Bone marrow (tissue), 2 donors: ENCODE measurements at places on chromosomes 2 and 18.
A peak's percentile ranks its signal among the peaks of the same experiment; 100 is the strongest.

DNA sequence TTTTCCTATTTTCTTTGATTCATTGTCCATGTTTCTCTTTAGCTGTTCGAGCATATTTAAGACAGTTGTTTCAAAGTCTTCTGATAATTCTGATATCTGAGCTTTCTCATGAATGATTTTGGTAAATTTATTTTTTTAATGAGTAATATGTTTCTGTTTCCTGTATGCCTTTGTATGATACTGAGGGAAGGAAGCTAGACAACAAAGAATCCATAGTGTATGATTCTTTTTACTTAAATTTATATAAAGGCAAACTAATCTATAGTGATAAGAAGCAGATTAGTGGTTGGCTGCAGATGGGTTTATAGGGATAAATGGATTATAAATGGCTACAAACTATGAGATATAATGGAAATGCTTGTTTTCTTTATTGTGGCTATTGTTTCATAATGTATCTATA is 352.7 kb upstream of the CDH2 start:
- DNase-seq = no peak

- no peak for DNase-seq
Observed at GRCh38 chr2:43107679-43108078, 118.7 kb downstream of the ZFP36L2 start.

- no peak for DNase-seq
Observed at GRCh38 chr2:117065912-117066311, 748.6 kb upstream of the DDX18 start.

GRCh38 chr2:134027980-134028379 is 225.9 kb upstream of the MGAT5 start:
- DNase-seq = no peak

- DNase-seq = no peak
Observed at GRCh38 chr2:1787755-1788477, 43.6 kb upstream of the PXDN start.

GRCh38 chr18:45802814-45803492 is 22.5 kb upstream of the SIGLEC15 start:
- peak; percentile 58 for DNase-seq

DNA sequence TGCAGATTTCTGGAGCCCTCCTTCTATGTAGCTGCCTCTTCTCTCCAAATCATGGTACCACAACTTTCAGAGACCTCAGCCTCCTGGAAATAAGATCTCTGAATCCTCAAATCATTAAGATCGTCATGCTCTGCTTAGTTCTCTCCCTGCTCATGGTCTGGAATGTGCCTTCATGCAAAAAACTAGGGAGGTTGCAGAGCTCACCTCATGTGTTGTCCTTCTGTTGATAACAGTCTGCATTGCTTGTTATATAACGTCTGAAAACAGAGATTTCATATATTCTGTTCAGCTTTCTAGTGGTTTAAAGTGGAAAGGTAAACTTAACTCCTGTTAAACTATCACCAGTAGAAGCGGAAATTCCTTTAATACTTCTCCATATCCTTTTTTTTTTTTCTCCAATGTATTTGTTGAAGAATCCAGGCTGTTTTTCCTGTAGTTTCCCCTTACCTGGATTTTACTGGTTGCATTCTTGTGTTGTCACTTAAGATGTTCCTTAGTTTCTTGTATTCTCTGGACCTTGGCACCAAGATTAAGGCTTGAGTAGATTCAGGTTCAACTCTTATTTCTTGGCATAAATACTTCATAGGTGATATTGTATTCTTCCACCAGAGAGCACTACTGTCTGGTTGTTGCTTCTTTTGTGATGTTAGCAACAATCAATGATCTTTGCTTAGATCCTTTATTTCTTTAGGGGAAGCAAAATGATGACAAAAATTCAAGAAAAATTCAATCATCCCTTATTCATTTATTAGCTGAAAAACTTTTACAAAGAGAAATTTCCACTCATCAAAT is 211.3 kb downstream of the LOXHD1 start:
- DNase-seq = no peak

DNA sequence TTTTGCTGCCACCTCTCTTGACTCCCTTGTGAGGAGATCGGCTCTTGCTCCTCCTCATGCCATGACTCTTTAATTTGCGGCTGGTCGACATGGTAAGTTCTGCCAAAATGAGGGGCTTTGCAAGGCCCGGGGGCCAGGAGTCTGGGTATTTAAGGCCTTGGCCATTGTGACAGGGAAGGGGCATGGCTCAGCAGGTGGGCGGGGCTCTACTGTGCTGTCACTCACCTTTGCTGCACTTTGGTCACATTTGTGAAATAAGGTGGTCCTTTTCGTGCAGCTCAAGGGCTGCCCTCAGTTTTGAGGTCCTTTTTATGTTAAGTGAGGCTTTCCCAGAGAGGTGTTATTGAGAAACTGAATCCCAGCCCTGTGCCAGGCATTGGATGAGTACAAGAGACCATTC is at the start of gene TNP1:
Gene TNP1, minus strand, starts transcription at position 121 of the 400 bp plus-strand sequence. Its CDS starts 30 bp downstream, at position 91.
- DNase-seq = no peak

GRCh38 chr18:21799721-21800120 is 59.1 kb downstream of the MIB1 start:
- DNase-seq = no peak

DNA sequence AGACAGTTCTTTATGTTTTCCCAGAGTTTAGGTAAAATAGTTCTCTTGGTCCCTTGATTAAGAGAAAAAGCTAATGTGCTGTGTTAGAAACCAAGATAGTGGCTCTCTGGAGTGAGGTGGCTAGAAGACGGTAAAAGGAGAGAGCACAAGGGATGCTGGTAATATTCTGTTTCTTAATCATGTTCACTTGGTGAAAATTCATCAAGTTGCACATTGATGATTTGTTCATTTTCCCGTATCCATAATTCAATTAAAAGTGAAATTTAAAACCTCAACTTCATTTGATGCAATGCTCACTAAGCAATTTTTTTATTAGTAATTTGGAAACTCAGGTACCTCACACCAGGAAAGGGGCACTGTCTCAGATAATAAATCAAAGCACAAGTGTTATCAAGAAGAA is 113.8 kb downstream of the NBAS start:
- no peak for DNase-seq

GRCh38 chr2:27875089-27875881 is 14.9 kb downstream of the RBKS start:
- no peak for DNase-seq

GRCh38 chr2:208222351-208222750 is 32.5 kb downstream of the IDH1 start:
- DNase-seq = no peak

- DNase-seq = no peak
Observed at GRCh38 chr2:2708575-2709430, 377.7 kb upstream of the MYT1L start.

- DNase-seq = no peak
Observed at GRCh38 chr2:55148269-55148668, 83.8 kb downstream of the CLHC1 start.

GRCh38 chr2:106575955-106576354 is 88.8 kb downstream of the CD8B2 start:
- no peak for DNase-seq

DNA sequence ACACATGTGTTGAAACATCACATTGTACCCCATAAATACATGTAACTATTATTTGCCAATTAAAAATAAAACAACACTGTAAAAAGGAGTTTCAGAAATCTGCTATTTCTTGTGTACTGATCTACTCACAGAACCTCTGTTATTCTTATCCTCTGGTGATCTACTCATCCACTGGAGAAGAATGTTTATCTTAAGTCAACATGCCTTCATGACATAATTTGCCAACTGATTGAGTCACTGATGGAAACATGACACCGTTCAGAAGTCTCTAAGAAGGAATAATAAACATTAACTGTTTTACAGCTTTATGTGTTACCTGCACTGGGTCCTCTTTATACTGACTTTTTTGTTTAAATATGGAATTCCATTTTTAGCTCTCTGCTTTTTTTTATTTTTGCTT is 555.2 kb downstream of the DCDC2C start:
- no peak for DNase-seq

DNA sequence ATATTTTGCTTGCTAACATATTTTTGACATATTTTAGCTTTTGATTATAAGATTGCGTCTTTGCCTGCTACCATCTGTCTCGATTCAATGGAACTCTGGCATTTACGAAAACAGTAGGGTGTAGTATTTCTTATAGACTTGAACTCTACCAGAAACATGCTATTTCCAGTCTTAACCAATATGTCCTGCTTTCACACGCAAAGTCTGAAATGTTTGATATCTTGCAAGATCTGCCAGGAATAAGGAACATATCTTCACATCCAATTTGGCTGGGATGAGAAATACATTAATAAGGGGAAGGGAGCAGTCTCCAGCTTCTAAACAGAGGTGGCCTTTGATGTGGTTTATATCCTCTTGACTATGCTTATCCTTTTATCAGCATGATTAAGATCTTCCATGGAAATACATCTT is 299.4 kb downstream of the ZNF521 start:
- DNase-seq = no peak

DNA sequence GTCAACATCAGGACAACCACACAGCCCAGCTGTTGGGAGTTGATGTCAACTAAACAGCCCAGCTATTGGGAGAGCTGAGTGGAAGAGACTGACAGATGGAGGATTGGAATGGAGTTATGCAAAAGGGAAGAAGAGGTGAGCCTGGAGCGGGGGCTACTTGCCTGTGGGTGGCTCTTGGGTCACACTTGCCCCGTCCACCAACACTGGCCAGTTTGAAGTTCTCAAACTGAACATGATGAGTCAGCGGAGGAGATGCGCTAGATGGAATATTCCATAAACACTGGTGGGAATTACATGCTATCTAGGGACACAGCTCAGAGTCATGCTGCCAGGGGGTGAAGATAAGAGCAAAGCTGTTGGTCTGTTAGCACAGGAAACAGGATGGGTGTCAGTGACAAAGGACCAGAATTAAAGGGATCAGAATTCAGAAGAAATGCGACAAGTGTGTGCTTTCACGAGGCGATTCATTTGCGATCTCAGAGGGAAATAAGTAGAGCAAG is 33.2 kb upstream of the AGAP1 start:
- DNase-seq = no peak

DNA sequence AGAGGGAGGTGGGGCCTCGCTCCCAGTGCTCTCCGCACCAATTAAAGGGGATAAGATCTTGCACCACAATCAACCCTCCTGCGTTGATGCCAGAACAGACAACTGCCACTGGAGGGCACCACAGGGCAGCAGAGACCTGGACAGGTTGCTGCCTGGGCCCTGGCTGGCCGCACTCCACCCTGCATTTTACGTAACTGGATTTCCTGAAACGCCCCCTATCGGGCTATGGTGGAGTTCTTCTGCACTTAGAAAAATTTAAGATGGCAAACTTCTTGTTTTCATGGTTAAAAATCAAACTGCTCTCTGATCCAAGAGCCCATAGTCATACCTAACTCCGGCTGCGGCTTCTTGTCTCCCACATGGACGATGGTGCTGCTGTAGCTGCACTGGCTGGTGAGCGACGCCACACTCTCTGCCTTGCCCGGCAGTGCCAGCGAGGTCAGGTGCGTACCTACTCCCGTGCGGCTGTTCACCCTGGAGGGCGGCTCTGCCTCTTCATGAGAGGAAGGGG is 16.8 kb upstream of the HES6 start:
- DNase-seq = peak; percentile 89

DNA sequence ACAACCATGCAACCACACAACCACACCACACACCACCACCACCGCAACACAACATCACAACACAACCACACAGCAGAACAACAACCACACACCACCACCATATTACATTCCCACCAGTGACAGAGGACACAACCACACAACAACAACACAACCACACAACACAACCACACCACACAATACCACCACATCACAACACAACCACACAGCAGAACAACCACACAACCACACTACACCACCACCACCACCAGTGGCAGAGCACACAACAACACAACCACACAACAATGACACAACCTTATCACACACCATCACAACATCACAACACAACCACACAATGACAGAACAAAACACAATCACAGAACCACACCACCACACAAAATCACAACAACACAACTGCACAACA is 313.0 kb upstream of the MYT1L start:
- no peak for DNase-seq

GRCh38 chr2:25053041-25053440 is 11.2 kb downstream of the EFR3B start:
- DNase-seq = no peak

GRCh38 chr18:41928581-41928980 is 26.5 kb upstream of the PIK3C3 start:
- no peak for DNase-seq
